ENCODE measurements at places on chromosomes 3 and 15.

GRCh38 chr3:29922992-29923746 is 642.3 kb downstream of the RBMS3 start:
- DNase-seq = no peak

DNA sequence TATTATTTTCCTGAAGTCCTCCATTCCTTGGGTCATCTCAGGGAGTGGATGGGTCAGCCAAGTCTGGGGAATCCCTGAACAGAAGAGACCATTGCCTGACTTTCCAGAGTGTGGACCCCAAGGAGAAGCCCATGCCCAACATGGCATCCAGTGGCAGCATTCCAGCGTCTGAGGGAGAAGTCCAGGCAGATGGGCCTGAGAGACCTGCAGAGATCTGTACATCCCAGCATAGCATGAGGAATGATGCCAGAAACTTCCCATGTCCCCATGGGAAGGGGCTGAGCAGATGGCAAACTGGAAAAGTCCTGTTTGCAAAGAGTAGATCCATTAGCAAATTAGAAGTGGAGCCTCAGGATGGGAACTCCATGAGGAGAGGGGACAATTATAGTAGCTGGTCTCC is 17.6 kb upstream of the COLQ start:
- no peak for DNase-seq

DNA sequence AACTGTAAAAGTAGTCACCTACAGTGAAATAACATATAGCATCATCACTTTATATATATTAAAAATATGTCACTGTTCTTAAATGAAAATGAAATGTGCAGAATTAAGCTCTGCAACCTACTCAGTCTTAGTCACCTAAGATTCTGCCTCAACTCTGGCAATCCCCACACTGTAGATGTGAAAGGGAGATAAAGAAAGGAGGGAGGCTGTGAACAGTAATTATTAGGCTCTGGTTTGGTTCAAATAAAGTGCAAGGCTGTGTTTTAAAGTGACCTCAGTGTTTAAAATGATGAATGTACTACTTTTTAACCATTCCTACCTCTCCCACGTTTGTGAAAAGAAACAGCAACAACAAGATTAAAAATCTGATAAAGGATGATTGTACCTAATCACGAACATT is 72.2 kb downstream of the ATP8B4 start:
- DNase-seq = no peak

GRCh38 chr3:117308353-117308752 is 598.8 kb downstream of the TUSC7 start:
- no peak for DNase-seq

DNA sequence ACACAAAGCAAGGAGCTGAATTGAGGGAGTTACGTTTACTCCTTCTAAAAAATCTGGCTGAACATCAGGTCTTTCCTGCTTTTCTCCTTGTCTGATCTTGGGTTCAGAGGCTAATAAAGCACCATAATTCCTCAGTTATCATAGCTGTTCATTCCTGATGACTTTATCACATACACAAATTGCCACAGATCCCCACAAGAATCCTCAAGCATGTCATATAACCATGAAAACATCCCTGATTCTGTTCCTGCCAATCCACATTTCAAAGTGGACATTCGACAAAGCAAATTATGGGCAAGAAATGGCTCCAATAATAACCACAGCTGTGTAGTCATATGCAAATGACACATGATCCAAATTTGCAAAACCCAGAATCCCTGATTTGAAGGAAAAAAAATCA is 321.3 kb downstream of the MEX3B start:
- DNase-seq = no peak

DNA sequence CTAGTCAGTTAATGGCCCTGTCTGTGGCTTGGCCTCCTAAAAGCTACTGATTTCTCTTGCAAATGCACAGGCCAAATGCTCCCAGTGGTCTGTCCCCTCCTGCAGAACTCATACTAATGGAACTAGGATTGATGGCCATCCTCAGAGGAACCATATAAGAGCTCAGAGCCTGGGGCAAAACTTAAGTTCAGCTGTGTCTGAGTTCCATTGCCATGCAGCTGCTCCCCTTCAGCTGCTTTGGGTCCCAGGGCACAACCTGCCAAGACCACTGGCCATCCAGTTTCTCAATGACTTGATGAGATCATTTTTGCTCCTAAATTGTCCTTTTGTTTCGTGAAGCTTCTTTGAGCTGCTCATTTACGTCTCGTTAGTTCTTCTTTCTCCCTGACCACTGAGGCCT is 529.5 kb upstream of the TBL1XR1 start:
- no peak for DNase-seq

- DNase-seq = no peak
Measured at GRCh38 chr3:138139691-138140090, 7.5 kb upstream of the A4GNT start.

DNA sequence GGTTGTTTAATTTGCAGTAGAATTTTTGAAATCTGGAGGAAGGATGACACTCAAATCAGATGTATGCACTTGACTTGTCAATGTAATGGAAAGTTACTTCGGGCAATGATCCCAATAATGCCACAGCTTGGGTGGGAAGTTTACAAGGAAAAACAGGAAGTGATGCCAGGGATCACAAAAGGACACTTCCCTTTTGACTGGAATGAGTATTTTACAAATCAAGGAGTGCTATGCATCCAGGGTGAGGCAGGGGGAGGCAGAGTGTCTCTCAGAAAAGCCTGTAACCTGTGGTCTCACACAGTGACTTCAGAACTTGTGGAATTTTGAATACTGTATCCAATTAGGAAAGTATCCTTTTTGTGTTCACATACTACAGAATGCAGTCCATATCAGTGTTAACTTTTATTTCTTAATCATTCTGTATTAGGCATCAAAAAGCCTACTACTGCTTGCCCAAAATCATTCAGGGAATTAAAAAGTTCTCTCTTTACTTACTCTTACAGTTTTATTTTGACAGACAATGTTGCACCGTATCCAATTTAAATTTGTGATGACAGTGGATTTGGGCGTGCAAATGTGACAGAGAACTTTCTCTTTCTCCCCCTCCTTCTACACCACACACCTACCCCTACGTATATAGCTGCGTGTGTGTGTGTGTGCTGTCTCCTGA is 445.1 kb downstream of the MECOM start:
- DNase-seq = no peak

GRCh38 chr3:127264292-127264691 is 23.6 kb downstream of the PRR20G start:
- DNase-seq = peak; percentile 15

- DNase-seq = peak; percentile 92
Measured at GRCh38 chr3:45105855-45106671, 40.1 kb downstream of the CDCP1 start.

- no peak for DNase-seq
Measured at GRCh38 chr15:95739131-95739530, 591.4 kb upstream of the NR2F2 start.

- DNase-seq = no peak
Measured at GRCh38 chr3:53606793-53607192, 112.4 kb downstream of the CACNA1D start.

- DNase-seq = no peak
Measured at GRCh38 chr3:58863206-58863605, 186.6 kb downstream of the CFAP20DC start.

DNA sequence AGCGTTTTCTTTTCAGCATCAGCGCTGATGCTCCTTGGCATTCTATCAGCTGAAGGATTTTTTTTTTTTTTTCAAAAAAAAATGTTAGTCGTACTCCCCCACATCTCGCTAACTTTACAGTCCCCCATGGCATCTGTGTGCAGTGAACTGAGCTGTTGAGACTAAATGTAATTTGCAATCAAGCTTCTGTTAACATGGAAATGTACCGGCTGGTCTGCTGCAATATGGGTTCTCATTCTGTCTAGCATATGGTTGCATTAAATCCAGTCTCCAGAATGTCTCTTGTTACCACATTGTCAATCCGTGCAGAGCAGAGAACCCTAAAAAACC is 32.2 kb upstream of the TPRG1 start:
- no peak for DNase-seq

DNA sequence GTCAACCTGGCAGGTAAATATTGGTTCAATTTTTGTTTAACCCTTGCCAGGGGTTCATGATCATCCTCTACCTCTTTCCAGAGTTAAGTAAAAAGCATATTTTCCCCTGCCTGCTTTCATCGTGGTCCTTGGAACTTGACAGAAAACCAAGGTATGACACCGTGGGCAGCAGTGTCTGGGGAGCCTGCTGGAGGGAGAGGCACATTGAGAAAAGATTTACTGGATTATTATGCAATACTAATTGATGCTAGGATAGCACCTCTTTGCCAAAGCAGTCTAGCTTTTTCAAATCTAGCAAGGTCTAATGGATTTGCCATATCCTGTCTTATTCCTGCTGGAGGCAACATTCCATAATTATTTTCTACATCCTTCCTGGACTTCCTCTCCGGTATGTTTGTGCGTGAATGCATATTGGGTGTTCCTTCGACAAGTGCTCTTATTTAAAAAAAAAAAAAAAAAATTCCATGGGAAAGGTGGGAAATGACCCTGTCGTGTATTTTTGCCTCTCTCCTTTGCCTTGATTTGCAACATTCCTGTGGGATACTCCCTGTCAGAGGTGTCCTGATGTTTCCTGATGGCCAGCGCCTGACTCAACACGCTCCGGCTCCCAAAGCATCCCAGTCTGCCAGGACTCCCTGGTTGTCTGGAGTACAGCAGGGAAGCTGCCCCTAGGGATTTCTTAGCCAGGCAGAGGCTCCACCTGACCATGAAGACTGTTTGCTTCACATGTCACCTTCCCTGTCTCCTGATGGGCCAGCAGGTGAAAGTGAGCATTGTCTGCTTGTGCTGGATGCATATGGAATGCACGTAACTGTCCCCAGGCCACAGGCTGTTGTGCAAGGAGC is 6.3 kb downstream of the BHLHE40 start:
- DNase-seq = peak; percentile 59

GRCh38 chr3:64259636-64260035 is 34.4 kb upstream of the PRICKLE2 start:
- no peak for DNase-seq

GRCh38 chr3:155619118-155619915 is 125.6 kb downstream of the PLCH1 start:
- DNase-seq = no peak

- DNase-seq = no peak
Measured at GRCh38 chr15:97930230-97930629, 30.3 kb upstream of the ARRDC4 start.

DNA sequence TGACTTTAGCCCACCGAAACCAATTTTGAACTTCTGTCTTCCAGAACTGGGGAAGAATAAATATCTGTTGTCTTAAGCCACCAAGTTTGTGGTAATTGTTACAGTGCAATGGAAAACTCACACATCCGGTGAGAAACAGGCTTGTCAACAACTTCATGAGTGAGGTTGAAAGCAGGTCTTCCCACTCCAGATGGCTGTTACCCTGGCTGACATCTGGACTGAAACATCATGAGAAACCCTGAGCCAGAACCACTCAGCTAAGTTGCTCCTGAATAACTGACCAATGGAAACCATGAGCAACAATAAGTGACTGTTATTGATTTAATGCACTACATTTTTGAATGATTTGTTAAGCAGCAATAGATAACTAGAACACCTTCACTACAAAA is 10.3 kb downstream of the ACSBG1 start:
- no peak for DNase-seq

GRCh38 chr3:10279384-10280176 is 13.2 kb downstream of the GHRL start:
- no peak for DNase-seq

DNA sequence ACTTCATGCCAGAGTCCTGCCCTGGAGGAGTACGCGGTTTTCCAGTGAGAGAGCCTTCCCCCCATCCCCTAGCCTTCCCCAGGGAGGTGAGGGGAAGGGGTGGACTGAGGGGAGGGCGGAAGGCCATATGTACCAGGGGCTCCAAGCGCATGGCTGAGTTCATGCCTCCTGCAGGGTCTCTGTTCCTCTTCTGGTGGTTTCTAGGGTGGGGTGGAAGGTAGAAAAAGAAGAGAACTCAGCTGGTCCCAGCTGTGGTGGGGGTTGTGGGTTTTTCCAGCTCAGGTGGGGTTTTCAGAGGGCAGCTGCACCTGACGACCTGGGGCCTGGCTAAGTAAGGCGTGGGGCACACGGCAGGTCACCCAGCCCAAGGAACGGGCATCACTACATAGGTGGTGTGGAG is 10.7 kb upstream of the IQSEC1 start:
- no peak for DNase-seq

DNA sequence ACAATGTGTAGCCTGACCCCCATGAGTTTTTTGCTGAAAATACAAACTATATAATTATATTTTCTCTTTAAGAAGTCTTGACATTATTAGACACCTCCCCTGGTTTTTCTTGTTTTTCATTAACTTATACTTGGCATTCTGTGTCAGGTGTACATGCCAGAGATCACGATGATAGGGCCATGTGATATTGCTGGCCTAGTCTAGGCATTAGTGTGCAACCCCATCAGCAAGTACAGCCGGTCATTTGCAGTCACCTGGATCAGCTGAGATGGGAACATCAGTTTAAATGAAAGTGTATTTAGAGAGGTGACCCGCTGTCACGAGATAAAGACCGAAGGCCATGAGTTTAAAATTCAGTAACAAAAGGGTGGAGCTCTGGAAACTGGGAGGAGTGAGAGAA is 12.6 kb upstream of the SPPL2A start:
- DNase-seq = no peak

GRCh38 chr3:15506571-15506970 is 14.9 kb downstream of the COLQ start:
- DNase-seq = no peak

- no peak for DNase-seq
Measured at GRCh38 chr3:171230865-171231264, 204.3 kb upstream of the SLC2A2 start.

GRCh38 chr15:67551207-67551743 is 8.8 kb downstream of the MAP2K5 start:
- no peak for DNase-seq

GRCh38 chr3:168807448-168807847 is 711.7 kb upstream of the GOLIM4 start:
- DNase-seq = no peak

DNA sequence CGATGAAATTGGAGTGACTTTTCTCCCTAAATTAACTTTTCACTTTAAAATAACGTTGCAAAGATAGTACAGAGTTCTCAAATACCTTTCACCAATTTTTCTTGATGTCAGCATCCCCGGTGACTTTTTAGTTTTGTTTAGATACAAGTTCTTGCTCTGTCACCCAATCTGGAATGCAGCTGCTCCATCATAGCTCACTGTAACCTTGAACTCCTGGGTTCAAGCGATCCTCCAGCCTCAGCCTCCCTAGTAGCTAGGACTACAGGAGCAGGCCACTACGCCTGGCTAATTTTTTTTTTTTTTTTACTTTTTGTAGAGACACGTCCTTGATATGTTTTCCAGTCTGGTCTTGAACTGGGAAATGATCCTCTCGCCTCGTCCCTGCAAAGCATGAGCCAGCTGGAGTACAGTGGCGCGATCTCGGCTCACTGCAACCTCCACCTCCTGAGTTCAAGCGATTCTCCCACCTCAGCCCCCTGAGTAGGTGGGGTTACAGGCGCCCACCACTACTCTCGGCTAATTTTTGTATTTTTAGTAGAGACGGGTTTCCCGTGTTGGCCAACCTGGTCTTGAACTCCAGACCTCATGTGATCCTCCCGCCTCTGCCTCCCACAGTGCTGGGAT is 747 bp downstream of the NSUN3 start:
- no peak for DNase-seq

GRCh38 chr15:94400526-94401298 is 169.4 kb downstream of the MCTP2 start:
- no peak for DNase-seq

- DNase-seq = no peak
Measured at GRCh38 chr3:141103067-141103466, 51.9 kb downstream of the SPSB4 start.
